Activated CD8-positive, alpha-beta memory T cell treated with anti-CD3 and anti-CD28 coated beads for 1 hour (primary cell): ENCODE measurements at places on chromosomes 16 and 17.
A peak's percentile ranks its signal among the peaks of the same experiment; 100 is the strongest.

- no peak for DNase-seq
Observed at GRCh38 chr16:23414731-23415130, 38.3 kb downstream of the COG7 start.

DNA sequence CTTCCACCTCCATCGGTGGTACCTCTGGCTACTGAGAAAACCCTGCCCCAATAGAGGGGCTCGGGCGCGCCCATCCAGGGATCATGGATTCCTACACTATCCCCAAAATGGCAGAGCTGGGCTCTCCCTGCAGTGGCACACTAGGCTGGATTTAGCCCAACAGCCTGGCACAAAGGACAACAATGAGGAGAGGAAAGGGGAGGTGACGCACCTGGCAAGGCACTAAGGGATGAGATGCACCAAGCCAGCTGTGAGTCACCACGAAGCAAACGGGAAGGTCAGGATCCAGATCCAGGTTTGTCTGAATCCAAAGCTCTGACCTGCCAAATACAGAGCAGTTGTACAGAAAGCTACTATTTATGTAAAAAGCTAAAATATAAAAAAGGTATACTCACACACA, 18.1 kb downstream of the UBE2O start:
- no peak for DNase-seq

GRCh38 chr17:31686495-31686894, 172.5 kb downstream of the COPRS start:
- no peak for DNase-seq

DNA sequence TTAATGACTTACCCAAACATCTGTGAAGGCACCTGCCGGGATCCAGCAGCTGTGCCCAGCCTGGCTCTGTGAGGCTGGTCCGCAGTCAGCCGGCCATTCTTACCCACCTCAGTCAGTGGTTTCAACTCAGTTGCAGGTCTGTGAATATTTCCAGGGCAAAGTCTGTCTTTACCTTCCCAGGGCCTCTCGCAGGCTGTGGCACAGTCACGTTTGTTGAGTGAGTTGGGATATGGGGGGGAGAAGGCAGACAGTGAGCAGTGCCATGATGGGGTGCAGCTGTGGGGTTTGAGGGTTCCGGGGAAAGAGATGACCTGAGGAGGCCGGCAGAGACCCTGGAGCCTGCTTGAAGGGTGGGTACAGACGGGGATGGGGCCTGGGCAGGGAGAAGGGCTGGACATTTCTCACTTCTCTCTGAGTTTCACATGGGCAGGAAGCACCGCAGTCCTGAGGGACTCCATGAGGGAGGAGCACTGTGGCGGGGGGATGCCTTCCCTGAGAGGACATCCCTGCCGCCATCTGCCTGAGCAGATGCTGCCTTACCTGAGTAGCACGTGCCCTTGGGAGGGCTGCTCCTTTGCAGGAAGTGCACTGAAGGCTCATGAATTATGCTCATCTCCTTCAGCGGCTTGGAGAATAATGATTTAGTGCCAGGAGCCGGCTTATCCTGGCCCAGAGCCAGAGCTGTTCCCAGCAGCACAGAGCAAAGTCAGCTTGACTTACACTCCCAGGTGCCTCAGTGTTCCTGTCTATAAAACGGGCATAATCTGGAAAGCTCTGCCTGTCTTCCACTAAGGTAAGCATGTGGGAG, 48.1 kb downstream of the KSR1 start:
- no peak for DNase-seq

- peak; percentile 75 for DNase-seq
Observed at GRCh38 chr17:40564883-40565768, at the start of gene CCR7. Gene CCR7, minus strand, starts transcription at chr17:40565472. Its CDS starts 63 bp downstream, at chr17:40565409.

GRCh38 chr16:72769876-72770275, 278.1 kb downstream of the ZFHX3 start:
- no peak for DNase-seq

DNA sequence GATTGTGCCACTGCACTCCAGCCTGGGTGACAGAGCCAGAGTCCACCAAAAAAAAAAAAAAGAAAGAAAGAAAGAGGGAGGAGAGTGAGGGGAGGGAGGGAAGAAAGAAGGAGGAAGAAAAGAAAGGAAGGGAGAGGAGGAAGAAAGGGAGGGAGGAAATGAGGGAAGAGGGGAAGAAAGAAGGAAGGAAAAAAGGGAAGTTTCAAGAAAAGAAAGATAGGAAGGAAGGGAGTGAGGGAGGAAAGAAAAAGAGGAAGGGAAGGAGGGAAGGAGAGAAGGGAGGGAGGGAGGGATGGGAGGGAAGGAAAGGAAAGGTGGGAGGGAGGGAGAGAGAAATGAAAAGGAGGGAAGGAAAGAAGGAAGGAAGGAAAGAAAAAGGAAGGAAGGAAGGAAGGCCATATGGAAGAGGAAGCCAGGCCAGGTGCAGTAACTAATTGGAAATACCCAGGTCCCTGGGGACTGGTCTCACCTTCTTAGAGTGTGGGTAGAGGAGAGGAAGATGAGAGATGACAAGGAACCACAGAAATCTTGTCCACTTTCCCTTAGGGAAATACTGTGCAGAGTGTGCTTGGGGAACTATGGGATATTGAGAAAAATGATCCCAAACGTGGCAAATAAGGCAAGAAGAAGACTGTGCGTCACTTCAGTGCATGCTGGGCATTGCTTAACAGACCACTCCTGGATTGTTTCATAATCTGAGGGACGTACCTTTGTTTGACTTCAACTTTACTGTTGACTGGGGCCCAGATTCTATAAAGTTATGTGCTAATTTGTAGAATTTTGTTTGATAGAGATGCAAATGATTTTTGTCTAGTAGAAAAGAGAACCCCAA, 15.1 kb upstream of the CSNK2A2 start:
- no peak for DNase-seq

DNA sequence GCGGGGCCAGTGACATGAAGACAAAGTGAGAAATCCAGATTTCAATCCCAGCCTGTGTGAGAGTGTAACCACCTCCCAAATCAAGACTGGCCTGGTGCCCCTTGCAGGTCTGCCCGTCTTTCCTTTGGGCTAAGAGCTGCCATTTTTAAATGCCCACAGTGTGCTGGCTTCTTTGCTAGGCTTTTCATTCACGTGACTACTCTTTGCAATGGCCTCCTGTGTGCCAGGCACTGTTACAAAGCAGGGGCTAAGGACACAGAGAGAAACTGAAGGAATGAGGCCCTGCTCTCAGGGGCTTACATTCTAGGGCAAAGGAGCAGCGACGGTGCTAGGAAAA, 269 bp upstream of the ZSCAN10 start:
- DNase-seq: no peak

- DNase-seq: no peak
Observed at GRCh38 chr17:39603304-39604016, 4.3 kb downstream of the NEUROD2 start.

DNA sequence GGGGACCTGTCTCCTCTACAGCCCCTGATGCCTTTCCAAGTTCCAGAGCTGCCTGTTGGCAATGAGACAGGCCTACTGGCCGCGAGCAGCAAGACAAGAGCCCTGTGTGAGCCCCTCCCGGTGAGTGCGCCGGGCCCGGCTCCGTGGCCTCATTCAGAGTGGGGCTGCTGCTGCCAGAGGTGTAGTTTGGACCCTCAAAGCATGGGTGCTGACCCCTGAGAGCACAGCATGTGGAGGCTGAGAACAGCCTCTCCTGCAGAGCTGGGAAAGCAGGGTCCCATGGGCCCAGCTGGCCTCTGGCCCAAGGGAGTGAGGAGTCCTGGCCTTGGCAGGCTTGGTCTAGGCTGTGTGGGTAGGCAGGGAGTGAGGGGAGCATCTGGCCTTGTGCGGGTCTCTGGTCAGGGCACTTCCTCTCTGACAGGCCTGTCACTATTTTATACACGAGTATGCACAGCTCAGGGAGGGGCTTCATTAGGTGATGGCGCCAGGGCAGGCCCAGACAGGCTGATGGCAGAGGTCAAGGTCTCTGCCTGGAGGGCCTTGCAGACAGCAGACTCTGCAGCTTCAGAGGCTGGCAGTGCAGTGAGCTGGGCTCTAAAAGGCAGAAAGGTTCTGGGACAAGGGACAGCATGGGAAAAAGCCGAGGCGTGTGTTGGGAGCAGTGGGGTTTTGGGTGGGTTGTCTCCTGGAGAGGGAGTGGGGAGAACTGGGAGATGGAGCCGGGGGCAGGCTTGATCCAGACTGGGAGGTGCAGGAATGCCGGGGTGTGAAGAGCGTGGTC, 43.4 kb downstream of the ADCY7 start:
- DNase-seq: no peak

GRCh38 chr16:54244061-54244886, 42.3 kb downstream of the IRX3 start:
- DNase-seq: no peak

- no peak for DNase-seq
Observed at GRCh38 chr17:51028176-51028863, 92.3 kb downstream of the SPAG9 start.

- DNase-seq: no peak
Observed at GRCh38 chr17:34245351-34245905, 9.7 kb upstream of the CCL2 start.

GRCh38 chr17:76733618-76733957, 3.5 kb downstream of the SRSF2 start:
- DNase-seq: no peak

DNA sequence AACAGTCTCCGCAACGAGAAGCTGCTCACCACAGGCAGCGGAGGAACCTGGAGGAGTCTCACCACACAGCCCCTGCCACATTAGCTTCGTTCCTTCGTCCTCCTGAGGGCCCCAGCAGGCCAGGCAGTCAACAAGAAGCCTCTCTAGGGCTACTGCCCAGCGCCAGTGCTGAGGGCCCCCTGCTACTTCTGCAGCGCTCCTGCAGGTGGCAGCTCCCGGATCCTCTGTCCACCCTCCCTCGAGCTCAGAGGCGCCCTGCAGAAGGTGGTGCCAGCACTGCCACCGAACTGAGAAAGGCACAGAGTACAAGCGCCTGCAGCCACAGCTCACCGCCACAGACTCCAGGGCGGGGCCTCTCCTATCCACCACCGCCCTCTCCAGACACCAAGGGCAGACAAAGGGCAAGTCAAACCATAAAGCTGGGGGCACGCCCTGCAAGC, 27.3 kb downstream of the KDM8 start:
- peak; percentile 51 for DNase-seq

DNA sequence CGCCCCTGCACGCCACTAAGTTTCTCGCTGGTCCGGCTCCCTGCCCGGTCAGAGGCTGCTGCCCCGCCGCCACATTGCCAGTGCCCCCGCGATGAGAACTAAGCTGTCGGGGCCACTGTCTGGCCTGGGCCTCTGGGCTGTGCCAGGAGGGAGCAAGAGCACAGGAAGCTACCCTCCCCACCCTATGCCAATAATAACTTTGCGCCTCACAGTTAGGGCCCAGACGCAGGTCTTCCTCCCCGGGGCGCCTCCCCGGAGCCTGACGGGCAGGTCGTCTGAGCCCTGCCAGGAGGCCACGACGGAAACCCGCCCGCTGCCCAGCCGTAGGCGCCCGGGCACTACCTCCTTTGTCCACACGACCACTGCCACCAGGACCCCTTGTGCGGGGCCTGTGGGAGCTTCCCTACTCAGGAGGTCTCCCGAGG, 1.5 kb downstream of the ZFPM1 start:
- DNase-seq: no peak

- DNase-seq: no peak
Observed at GRCh38 chr16:31513126-31513525, 4.9 kb upstream of the RUSF1 start.

GRCh38 chr17:43547189-43547550, 1.0 kb upstream of the ETV4 start:
- no peak for DNase-seq

DNA sequence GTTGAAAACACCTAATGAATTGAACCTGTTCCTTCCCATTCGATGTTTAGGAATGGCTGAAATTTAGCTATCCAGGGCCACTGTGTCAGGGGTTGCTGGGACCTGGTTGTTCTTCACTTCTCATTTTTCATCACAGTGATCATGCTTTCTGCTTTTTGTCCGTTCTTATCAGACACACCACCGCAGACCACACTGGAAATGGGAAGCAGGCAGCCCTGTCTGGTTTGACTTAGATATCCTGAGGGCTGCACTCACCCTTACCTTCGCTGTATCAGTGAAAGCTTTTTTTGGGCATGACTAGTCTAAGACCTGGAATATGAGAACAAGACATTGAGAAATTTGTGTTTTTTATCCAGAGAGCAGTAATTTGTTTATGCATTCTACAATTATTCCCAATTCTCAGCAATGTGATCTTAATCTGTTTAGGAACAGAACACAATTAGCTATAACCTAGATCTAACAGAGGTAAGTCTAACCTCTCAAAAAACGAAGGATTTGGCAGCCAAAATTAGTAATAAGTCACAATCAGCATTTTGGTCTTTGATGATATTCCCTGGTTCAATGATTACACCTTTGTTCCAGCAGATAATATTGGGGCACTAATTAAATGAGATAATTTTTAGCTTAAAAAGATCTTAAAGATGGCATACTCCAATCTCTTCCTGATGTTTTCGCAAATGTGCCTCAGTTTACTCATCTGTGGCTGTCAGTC, 126.0 kb upstream of the GOT2 start:
- DNase-seq: no peak

DNA sequence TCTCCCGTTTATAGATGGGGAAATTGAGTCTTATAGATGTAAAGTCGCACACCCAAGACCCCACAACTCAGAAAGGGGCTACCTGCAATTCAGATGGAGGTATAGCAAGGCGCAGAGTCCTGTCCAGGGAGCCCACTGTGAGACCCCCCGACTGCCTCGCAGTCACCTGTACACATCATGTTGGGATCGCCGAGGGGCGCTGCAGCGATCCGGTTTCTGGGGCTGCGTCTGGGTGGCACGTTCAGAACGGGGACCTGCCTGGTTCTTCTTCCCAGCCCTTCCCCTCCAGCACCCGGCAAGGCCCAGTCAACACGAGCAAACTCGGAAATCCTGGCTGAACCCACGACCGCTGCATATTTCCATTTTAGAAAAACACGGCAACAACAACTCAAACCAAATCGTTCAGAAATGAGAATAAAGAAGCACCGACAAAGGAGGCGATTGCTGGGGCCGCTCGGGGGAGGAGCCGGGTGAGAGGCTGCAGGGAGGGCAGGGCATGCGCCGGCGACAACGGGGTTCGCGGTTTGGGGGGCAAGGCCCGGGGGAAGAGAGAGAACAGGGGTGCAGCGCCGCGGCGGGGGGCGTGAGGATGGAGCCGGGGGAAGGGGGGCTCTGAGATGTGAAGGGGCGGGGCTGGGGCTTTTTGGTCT, 643 bp downstream of the HSDL1 start:
- peak; percentile 21 for DNase-seq

DNA sequence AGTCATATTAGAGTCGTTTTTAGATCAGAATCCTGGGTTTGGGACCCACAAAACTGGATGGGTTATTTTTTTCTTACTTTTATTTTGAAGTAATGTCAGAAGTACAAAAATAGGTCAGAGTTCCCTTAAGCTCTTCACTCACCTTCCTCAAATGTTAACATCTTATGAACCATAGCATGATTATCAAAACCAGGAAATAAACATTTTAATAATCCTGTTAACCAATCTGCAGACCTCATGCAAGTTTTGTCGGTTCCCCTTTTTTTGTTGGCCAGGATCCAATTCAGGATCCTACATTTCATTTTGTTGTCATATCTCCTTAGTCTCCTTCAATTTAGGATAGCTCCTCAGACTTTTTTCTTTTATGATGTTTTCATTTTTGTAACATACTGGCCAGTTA, 162.0 kb downstream of the CHD9 start:
- DNase-seq: no peak

- DNase-seq: no peak
Observed at GRCh38 chr17:48498164-48498850, 32.5 kb downstream of the HOXB1 start.
